Activated naive CD4-positive, alpha-beta T cell treated with anti-CD3 and anti-CD28 coated beads for 36 hours (primary cell): ENCODE measurements at places on chromosomes 7 and 10. TPM values are rescaled to one million over a fixed set of nuclear protein-coding genes. Genes with fewer than 3 reads are reported as not detected.

DNA sequence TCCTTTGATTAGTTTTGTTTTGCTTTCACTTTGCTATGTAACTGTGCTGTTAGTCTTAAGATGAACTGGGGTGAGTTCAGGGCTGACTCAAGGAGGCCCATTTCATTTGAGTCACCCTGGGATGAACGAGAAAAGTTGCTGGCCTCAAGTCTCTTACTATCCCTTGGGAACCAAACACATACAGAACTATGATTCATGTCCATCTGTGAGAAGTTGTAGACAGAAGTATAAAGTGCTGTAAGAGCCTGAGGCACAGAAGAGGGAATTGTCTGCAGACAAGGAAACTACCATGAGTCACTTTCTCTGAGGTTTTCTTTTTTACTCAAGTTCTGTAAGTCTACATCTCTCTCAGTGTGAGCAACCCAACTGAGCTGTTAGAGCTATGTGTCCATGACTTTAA is 179.8 kb upstream of the CSTF2T start:
- no peaks in the 10 kb centered on the region for H3K27me3 ChIP-seq
- peaks cover 18% of the 10 kb centered on the region for H3K4me1 ChIP-seq
- peak; percentile 55 for DNase-seq
- H3K36me3 ChIP-seq: no peaks in the 10 kb centered on the region
- no peak overlapping the region for H3K4me3 ChIP-seq

- H3K4me3 ChIP-seq: no peak overlapping the region
- peak overlapping the region; percentile 0 for H3K27ac ChIP-seq
- no peaks in the 10 kb centered on the region for H3K27me3 ChIP-seq
- H3K4me1 ChIP-seq: peaks cover 80% of the 10 kb centered on the region
Measured at GRCh38 chr7:44621034-44621749, 14.8 kb downstream of the OGDH start.

- no peak overlapping the region for H3K4me3 ChIP-seq
- no peak for DNase-seq
- H3K36me3 ChIP-seq: no peaks in the 10 kb centered on the region
- no peaks in the 10 kb centered on the region for H3K27me3 ChIP-seq
- H3K27ac ChIP-seq: no peak overlapping the region
Measured at GRCh38 chr7:31814187-31814586, 127.2 kb downstream of the PPP1R17 start.

DNA sequence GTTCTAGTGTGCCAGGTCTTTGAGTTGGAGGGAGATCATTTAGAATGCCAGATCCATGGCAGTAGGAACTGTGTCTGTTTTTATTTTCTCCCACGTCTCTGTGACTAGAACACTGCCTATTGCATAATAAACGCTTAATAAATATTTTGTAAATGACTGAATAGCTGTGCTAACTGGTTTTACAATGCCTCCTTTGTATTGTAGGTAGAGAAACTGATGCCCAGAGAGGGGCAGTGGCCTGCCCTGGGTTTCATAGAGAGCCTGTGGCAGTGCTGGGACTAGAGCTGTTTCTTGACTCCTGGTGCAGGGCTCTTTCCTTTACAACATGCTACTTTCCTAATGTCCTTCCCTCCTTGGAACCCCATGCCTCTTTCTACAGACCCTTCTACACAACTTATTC is 2.5 kb downstream of the TAS2R5 start:
- no peak overlapping the region for H3K4me3 ChIP-seq
- no peaks in the 10 kb centered on the region for H3K4me1 ChIP-seq
- DNase-seq: no peak
- H3K27me3 ChIP-seq: no peaks in the 10 kb centered on the region
- no peak overlapping the region for H3K27ac ChIP-seq

The TAS2R41 gene
- total RNA-seq: not detected

The CYP2E1 gene
- total RNA-seq: not detected

GRCh38 chr10:131129544-131129943 is 182.0 kb downstream of the TCERG1L start:
- H3K27me3 ChIP-seq: peaks cover 5% of the 10 kb centered on the region
- peaks cover 15% of the 10 kb centered on the region for H3K4me1 ChIP-seq
- H3K4me3 ChIP-seq: no peak overlapping the region
- no peaks in the 10 kb centered on the region for H3K36me3 ChIP-seq

The AKR1D1 gene
- total RNA-seq: not detected

The DNAJC30 gene
- total RNA-seq: 4.2 TPM

GRCh38 chr10:62978482-62978881 is 154.6 kb upstream of the NRBF2 start:
- no peak overlapping the region for H3K27ac ChIP-seq
- H3K4me1 ChIP-seq: peaks cover 23% of the 10 kb centered on the region
- H3K27me3 ChIP-seq: peaks cover 8% of the 10 kb centered on the region

GRCh38 chr7:70419526-70420380 is 712.2 kb upstream of the GALNT17 start:
- no peaks in the 10 kb centered on the region for H3K27me3 ChIP-seq
- no peak overlapping the region for H3K27ac ChIP-seq
- DNase-seq: no peak
- H3K36me3 ChIP-seq: no peaks in the 10 kb centered on the region

The ZFAND4 gene
- total RNA-seq: 14.7 TPM

- no peak overlapping the region for H3K4me3 ChIP-seq
- H3K27me3 ChIP-seq: no peaks in the 10 kb centered on the region
- H3K36me3 ChIP-seq: no peaks in the 10 kb centered on the region
- peaks cover 30% of the 10 kb centered on the region for H3K4me1 ChIP-seq
- H3K27ac ChIP-seq: no peak overlapping the region
Measured at GRCh38 chr7:17239683-17240521, 58.5 kb upstream of the AHR start.

The ATRNL1 gene
- not detected for total RNA-seq

The GNGT1 gene
- not detected for total RNA-seq

GRCh38 chr10:27258838-27259812 is 18.5 kb upstream of the ACBD5 start:
- peak overlapping the region; percentile 85 for H3K4me3 ChIP-seq
- peaks cover 3% of the 10 kb centered on the region for H3K36me3 ChIP-seq
- H3K27ac ChIP-seq: no peak overlapping the region
- peaks cover 19% of the 10 kb centered on the region for H3K4me1 ChIP-seq
- peak; percentile 23 for DNase-seq

- no peaks in the 10 kb centered on the region for H3K4me1 ChIP-seq
- no peak overlapping the region for H3K4me3 ChIP-seq
- no peak overlapping the region for H3K27ac ChIP-seq
- no peaks in the 10 kb centered on the region for H3K27me3 ChIP-seq
Measured at GRCh38 chr7:69786730-69787395, 188.6 kb downstream of the AUTS2 start.

DNA sequence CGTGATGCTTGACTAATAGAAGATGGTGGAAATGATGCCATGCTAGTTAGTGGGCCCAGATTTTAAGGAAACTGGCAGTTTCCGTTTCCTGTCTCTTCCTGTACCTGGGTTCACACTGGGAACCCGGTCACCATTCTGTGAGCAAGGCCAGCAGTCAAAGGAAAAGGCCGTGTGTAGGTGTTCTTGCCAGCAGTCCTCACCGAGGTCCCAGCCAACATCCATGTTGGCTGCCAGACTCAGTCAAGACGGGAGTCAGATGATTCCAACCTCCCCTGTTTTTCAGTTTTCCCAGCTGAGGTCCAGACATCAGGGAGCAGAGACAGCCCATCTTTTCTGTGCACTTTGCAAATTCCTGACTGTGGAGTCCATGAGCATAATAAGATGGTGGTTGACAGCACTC is 15.2 kb upstream of the PILRB start:
- H3K27me3 ChIP-seq: no peaks in the 10 kb centered on the region
- DNase-seq: no peak
- H3K4me1 ChIP-seq: peaks cover 46% of the 10 kb centered on the region
- H3K4me3 ChIP-seq: no peak overlapping the region
- H3K36me3 ChIP-seq: peaks cover 45% of the 10 kb centered on the region
- peak overlapping the region; percentile 81 for H3K27ac ChIP-seq

The INTS1 gene
- total RNA-seq: 103 TPM

GRCh38 chr10:122703483-122704448 is 4.1 kb upstream of the C10orf120 start:
- no peaks in the 10 kb centered on the region for H3K36me3 ChIP-seq
- no peaks in the 10 kb centered on the region for H3K27me3 ChIP-seq
- peak; percentile 72 for DNase-seq
- peaks cover 5% of the 10 kb centered on the region for H3K4me1 ChIP-seq
- no peak overlapping the region for H3K4me3 ChIP-seq

DNA sequence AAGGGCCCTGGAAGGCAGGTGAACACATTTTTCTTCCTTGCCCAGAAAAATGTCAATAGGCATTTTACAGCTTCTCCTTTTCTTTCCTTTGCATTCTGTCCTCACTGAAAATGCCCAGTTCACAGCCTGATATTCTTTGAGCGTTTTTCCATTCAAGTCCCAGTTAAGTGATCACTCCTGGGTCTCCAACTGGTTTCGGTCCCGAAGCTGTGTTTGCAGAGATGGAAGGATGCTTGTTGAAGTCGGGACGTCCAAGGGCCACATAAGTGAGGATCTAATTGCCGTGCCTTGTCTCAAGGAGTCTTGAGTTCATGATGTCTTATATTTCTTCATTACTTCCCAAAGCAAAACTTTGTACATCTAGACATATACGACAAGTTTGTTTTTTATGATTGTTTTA is 208.7 kb upstream of the PRKCQ start:
- no peak overlapping the region for H3K4me3 ChIP-seq
- H3K36me3 ChIP-seq: no peaks in the 10 kb centered on the region
- peaks cover 2% of the 10 kb centered on the region for H3K27me3 ChIP-seq
- H3K4me1 ChIP-seq: no peaks in the 10 kb centered on the region
- no peak for DNase-seq
- no peak overlapping the region for H3K27ac ChIP-seq

The CPEB3 gene
- total RNA-seq: 1.3 TPM

DNA sequence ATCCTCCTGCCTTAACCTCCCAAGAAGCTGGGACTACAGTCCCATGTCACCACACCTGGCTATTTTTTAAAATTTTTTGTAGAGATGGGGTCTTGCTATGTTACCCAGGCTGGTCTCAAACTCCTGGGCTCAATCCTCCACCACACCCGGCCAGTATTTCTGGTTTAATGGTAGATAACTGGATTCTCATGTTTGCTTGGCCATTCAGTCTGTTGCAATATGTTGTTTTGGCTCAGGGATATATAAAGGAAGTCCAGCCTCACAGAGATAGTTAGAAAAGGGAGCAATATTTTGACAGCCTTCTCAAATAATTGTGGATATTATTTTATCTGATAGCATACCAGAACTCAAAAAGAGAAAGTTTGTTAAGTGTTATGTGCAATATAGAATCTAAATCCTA is 82.4 kb downstream of the BTAF1 start:
- DNase-seq: no peak
- H3K27ac ChIP-seq: no peak overlapping the region
- H3K4me1 ChIP-seq: no peaks in the 10 kb centered on the region
- H3K36me3 ChIP-seq: peaks cover 38% of the 10 kb centered on the region
- no peaks in the 10 kb centered on the region for H3K27me3 ChIP-seq

GRCh38 chr10:97903128-97904017 is 53.7 kb downstream of the GOLGA7B start:
- H3K27me3 ChIP-seq: no peaks in the 10 kb centered on the region
- H3K27ac ChIP-seq: no peak overlapping the region
- H3K4me3 ChIP-seq: no peak overlapping the region
- H3K36me3 ChIP-seq: no peaks in the 10 kb centered on the region
- DNase-seq: no peak
- H3K4me1 ChIP-seq: no peaks in the 10 kb centered on the region

GRCh38 chr7:101012931-101013330 is 7.0 kb upstream of the MUC17 start:
- H3K36me3 ChIP-seq: no peaks in the 10 kb centered on the region
- DNase-seq: no peak
- H3K4me3 ChIP-seq: no peak overlapping the region
- H3K27ac ChIP-seq: no peak overlapping the region
- H3K27me3 ChIP-seq: no peaks in the 10 kb centered on the region

DNA sequence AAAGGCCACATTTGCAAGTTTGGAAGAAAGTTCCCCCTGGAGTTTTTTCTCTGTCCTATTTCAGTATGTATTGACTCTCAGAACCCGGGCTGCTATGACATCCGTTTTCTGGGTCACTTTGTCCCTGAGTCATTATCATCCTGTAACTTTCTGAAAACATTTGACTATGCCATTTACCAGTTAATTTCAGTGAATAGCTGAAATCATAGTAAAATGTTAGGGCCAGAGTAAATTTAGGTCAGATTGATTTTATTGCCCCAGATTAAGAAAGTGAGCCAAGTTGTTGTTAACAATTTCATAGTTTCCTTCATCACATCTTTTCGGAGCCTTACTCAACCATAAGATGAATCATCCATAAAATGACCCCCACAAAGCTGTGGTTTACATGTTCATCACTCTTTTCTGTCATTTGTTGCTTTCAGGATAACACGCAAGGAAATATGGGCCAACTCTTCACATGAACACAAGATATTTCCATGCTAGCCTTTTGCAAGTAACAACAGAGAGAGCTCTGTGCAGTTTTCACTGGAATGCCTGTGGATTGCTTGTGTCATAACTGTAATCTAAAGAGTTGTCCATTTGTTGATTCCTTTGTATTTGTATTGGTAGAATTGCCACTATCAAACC is 3.9 kb upstream of the MACC1 start:
- no peak overlapping the region for H3K27ac ChIP-seq
- no peaks in the 10 kb centered on the region for H3K4me1 ChIP-seq
- H3K4me3 ChIP-seq: no peak overlapping the region
- no peak for DNase-seq
- no peaks in the 10 kb centered on the region for H3K36me3 ChIP-seq
- peaks cover 3% of the 10 kb centered on the region for H3K27me3 ChIP-seq
